Panc1 (cell line): ENCODE measurements at places on chromosomes 6 and 20. TPM values are rescaled to one million over a fixed set of nuclear protein-coding genes. Genes with fewer than 3 reads are reported as not detected.
A peak's percentile ranks its signal among the peaks of the same experiment; 100 is the strongest.

Gene SEMG1
- not detected for total RNA-seq

Gene ELOVL4
- 0.41 TPM for total RNA-seq

Gene LRRC73
- 2.9 TPM for total RNA-seq

Gene MTFR2
- total RNA-seq, result 12.8 TPM

Gene RCAN2
- total RNA-seq, result 0.05 TPM

Gene CRISP3
- total RNA-seq, result not detected

GRCh38 chr6:36655085-36655724, 23.3 kb upstream of the CDKN1A start:
- DNase-seq, result no peak

DNA sequence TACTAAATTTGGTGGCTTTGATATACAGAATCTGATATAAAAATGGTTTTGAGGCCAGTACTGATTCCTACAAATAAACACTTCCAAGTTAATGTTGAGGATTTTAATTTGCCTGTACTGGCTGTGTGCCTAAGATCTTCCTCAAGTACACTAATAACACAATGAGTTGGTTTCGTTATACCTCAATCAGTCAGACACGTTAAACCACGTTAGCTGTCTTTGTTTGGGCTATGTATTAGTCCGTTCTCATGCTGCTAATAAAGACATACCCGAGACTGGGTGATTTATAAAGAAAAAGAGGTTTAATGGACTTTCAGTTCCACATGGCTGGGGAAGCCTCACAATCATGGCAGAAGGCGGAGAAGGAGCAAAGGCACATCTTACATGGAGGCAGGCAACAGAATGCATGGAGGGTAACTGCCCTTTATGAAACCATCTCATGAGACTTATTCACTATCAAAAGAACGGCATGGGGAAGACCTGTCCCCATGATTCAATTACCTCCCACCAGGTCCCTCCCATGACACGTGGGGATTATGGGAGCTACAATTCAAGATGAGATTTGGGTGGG, 46.2 kb downstream of the NT5E start:
- no peak for DNase-seq

DNA sequence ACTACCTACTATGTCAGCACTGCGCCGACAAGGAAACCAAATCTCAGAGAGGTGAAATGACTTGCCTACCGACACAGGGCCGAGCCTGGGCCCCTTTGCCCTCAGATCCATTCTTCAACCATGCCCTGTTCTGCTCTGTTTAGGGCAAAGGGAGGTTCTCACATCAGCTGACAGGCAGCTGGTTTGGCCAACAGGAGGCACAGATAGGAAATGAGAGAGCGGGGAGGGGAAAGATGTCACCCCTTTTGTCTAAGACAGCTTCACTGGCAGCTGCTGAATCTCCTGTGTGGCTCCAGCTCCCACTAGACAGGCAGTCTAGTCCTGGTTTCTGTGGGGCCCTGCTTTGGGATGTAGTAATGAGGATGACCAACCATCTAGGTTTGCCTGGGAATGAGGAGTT, 158.7 kb downstream of the TMEM200A start:
- no peak for DNase-seq

- no peak for DNase-seq
Measured at GRCh38 chr20:16777126-16777525, 29.0 kb downstream of the OTOR start.

DNA sequence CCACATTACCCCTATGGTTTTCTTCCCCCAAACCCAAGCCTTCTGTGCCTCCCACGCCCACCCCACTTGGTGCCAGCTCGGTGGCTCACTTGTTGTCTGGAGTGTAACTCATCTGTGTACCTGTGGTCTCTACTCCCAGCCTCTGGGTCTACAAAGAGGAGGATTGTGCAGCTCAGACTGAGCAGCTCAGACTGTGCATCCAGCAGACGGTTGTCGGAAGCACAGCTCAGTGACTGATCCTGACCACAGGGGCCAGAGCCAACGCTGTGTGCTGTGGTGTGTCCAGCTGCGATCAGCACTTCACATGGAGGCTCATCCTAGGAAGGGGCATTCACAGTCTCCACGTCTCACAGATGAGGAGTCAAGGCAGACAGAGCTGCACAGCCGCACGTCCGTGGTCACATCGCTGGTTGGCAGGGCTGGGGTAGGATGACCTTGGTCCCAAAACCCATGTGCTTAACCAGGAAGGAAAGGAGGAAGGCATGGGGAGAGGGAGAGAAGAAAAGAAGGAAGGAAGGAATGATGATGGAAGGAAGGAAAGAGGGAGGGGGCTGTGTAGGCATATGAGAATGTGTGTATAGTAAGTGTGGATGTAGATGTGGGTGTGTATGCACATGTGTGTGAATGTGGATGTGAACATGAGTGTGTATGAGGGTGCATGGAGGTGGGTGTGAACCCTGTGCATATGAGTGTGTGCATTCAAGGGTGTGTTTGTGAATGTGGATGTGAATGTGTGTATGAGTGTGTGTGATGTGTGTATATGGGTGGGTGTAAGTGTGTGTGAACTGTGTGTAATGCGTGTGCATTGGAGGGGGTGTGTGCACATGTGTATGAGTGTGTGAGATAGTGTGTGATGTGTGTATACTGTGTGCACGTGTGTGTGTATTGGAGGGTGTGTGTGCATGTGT, 28.2 kb upstream of the STX16 start:
- no peak for DNase-seq

DNA sequence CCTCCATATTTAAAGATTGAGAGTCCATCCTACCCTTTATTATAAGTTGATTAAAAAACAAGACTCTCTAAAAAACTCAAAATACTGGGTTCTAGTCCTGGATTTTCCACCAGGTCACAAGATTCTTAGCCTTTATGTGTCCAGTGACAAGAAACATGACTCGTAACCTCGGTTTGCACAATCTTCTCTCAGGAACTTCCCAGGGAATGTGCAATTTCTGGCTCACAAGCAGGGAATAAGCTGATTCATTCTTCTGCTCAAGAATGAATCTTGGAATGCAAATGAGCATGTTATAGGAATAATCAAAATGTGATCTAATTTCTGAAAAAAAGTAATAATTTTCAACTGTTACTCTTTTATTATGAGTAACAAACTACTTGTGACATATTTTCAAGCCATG, 45.1 kb downstream of the OGFRL1 start:
- DNase-seq, result peak; percentile 85

GRCh38 chr6:154403788-154404187, 47.2 kb upstream of the IPCEF1 start:
- no peak for DNase-seq

GRCh38 chr6:106281088-106281487, 44.5 kb downstream of the ATG5 start:
- no peak for DNase-seq

GRCh38 chr20:55415567-55416142, 589.7 kb downstream of the CBLN4 start:
- peak; percentile 8 for DNase-seq

- DNase-seq, result no peak
Measured at GRCh38 chr20:59831024-59831915, 102.2 kb downstream of the SYCP2 start.

GRCh38 chr6:21565431-21565830, 28.1 kb upstream of the SOX4 start:
- DNase-seq, result no peak

- DNase-seq, result no peak
Measured at GRCh38 chr20:36305602-36306551, at the start of gene DLGAP4. Gene DLGAP4, plus strand, starts transcription at chr20:36306339. Its CDS starts 125,379 bp downstream, at chr20:36431718.
